CD8-positive, alpha-beta memory T cell (primary cell): ENCODE measurements at places on chromosomes 6 and 20.

DNA sequence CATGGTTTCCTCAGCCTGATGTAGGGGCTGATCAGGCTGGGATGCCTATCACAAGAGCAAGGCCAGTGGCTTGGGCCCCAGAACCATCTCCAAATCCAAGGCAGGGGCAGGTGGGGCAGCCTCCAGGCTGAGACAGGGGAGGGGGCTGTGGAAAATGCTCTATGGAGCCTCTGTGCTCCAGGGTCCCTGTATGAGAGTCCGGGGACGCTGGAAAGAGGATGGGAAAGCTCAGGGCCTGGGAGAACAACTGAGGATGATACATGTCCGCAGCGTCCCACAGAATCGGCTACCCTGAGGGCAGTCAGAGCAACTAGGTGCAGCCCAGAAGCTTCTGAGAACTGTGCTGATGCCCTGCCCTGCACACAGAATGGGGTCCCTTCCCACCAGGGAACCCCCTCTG, 43.4 kb downstream of the CPXM1 start:
- peaks cover 15% of the 10 kb centered on the region for H3K4me1 ChIP-seq
- no peak for DNase-seq
- peaks cover 4% of the 10 kb centered on the region for H3K27me3 ChIP-seq
- no peak overlapping the region for H3K4me3 ChIP-seq
- no peak overlapping the region for H3K27ac ChIP-seq
- no peaks in the 10 kb centered on the region for H3K36me3 ChIP-seq

DNA sequence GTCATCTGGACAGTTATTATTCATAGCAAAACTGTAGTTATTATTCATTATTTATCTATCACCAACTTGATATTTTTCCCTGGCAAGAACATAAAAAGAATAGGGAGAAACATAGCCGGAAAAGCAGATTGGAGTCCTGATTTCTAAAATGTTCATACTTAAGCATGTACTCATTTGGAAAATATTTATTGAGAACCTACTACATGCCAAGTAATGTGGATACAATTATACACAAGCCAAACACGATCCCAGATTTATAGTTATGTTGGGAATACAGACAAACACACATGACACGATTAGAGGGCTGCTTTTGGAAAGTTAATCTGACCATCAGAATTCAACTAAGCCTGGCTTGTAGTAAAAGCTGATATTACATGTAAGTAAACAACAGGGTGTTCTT, 30.7 kb downstream of the ARHGAP18 start:
- peak overlapping the region; percentile 21 for H3K27ac ChIP-seq
- no peaks in the 10 kb centered on the region for H3K36me3 ChIP-seq
- H3K4me1 ChIP-seq, result peaks cover 10% of the 10 kb centered on the region
- no peaks in the 10 kb centered on the region for H3K27me3 ChIP-seq

DNA sequence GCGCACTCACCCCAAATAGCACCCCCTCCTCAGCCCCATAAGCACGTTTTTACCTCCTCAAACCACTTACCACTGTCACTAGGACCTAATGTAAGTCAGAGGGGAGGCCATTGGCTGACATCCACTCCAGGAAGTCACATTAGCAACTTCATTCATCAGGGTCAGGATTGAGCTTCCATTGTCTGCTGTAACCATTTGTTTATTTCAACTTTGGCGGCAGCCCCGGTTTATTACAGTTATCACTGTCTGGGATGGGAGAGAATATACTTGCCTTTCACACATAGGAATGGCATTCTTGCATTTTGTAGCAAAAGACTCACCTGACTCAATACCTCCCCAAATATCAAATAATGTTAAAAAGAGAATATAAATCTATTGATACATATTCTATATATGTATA, 38.3 kb downstream of the MAFB start:
- no peak overlapping the region for H3K27ac ChIP-seq
- no peaks in the 10 kb centered on the region for H3K36me3 ChIP-seq
- H3K4me3 ChIP-seq, result no peak overlapping the region

- H3K27ac ChIP-seq, result no peak overlapping the region
- peaks cover 45% of the 10 kb centered on the region for H3K36me3 ChIP-seq
- no peaks in the 10 kb centered on the region for H3K27me3 ChIP-seq
- H3K4me1 ChIP-seq, result no peaks in the 10 kb centered on the region
Observed at GRCh38 chr6:158622545-158623190, 21.9 kb downstream of the DYNLT1 start.

- no peaks in the 10 kb centered on the region for H3K27me3 ChIP-seq
- no peak overlapping the region for H3K4me3 ChIP-seq
- H3K27ac ChIP-seq, result no peak overlapping the region
- no peaks in the 10 kb centered on the region for H3K36me3 ChIP-seq
- no peak for DNase-seq
Observed at GRCh38 chr6:52546678-52547077, 30.2 kb downstream of the TRAM2 start.

DNA sequence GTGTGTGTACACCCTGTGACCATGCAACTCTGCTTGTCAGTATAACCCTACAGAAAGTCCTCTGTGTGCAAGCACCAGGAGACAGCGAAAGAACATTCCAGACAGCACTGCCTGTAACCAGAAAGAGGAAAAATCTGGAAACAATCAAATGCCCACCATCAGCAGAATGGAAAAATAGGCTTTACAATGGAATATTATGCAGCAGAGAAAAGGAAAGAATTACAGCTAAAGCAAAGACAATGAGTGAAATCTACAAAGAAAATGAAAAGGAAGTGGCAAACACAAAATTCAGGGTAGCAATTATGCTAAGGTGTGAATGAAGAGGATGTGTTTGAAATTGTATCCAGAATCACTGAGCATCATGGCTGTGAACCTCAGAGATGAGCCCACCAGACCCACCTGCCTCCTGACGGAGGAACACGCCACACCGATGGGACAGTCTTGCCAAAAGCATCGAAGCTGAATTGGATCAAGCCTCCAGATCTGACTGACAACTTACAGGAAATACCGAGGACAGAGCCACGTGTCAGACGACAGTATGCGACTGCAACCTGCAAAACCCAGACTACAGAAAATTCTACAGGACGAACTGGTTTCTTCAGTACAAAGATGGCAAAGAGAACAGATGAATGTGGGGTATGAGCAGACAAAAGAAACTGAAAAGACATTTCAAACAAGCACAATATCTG, 133.2 kb downstream of the NFATC2 start:
- DNase-seq, result no peak
- peaks cover 13% of the 10 kb centered on the region for H3K36me3 ChIP-seq
- H3K27me3 ChIP-seq, result no peaks in the 10 kb centered on the region
- H3K27ac ChIP-seq, result peak overlapping the region; percentile 26
- peaks cover 81% of the 10 kb centered on the region for H3K4me1 ChIP-seq

DNA sequence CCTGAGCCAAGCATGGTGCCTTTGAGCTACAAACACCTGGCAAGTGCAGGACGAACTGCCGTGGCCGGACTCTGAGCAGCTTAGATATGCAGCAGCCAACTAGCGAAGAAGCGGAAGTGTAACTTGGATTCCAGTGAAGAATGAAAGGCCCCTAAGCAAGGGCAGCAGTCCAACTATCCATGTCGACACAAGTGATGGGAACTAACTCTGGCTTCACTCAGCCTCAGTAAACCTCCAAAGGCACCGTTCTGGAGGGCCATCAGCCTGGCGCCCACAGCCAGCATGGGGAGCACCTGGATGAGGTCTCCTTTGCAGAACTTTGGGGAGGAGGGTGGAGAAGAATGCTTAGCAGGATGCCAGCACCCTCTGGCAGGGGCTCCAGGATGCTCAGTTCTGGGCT, 78.4 kb upstream of the MLN start:
- H3K27ac ChIP-seq, result no peak overlapping the region
- H3K27me3 ChIP-seq, result no peaks in the 10 kb centered on the region
- no peaks in the 10 kb centered on the region for H3K36me3 ChIP-seq
- H3K4me1 ChIP-seq, result peaks cover 5% of the 10 kb centered on the region

DNA sequence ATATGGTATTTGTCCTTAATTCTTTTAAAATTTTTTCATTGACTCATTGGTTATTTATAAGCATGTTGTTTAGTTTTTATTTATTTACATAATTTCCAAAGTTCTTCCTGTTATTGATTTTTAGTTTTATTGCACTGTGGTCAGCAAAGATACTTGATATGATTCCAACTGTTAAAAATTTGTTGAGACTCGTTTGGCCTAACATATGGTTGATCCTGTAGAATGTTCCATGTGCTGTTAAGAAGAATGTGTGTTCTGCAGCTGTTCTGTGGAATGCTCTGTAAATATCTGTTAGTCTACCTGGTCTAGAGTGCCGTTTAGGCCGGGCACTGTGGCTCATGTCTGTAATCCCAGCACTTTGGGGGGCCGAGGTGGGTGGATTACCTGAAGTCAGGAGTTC, 197.7 kb downstream of the CD109 start:
- H3K4me1 ChIP-seq, result no peaks in the 10 kb centered on the region
- H3K27ac ChIP-seq, result no peak overlapping the region
- DNase-seq, result no peak

DNA sequence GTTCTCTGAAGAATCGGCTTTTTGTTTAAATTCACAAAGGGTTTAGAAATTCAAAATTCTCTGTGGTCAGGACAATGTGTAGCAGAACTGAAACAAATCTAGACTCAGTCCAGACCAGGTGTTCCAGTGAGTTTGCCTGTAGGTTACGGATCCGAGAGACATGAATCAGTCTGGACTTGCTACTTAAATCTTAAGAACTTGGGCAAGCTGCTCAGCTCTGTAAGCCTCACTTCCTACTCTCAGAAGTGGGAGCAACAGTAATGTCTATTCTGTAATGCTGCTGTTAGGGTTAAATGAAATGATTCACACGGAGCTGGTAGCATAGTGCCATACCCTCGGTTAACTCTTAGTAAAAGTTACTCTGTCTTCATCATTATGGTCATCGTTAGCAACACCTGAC, 37.7 kb downstream of the HECA start:
- H3K27me3 ChIP-seq, result no peaks in the 10 kb centered on the region
- H3K36me3 ChIP-seq, result peaks cover 10% of the 10 kb centered on the region
- H3K4me1 ChIP-seq, result peaks cover 95% of the 10 kb centered on the region
- H3K27ac ChIP-seq, result no peak overlapping the region
- H3K4me3 ChIP-seq, result no peak overlapping the region

- no peak overlapping the region for H3K27ac ChIP-seq
- H3K4me3 ChIP-seq, result no peak overlapping the region
- H3K4me1 ChIP-seq, result peaks cover 12% of the 10 kb centered on the region
- no peak for DNase-seq
- H3K36me3 ChIP-seq, result no peaks in the 10 kb centered on the region
- no peaks in the 10 kb centered on the region for H3K27me3 ChIP-seq
Observed at GRCh38 chr6:45305546-45305945, 22.6 kb upstream of the RUNX2 start.

DNA sequence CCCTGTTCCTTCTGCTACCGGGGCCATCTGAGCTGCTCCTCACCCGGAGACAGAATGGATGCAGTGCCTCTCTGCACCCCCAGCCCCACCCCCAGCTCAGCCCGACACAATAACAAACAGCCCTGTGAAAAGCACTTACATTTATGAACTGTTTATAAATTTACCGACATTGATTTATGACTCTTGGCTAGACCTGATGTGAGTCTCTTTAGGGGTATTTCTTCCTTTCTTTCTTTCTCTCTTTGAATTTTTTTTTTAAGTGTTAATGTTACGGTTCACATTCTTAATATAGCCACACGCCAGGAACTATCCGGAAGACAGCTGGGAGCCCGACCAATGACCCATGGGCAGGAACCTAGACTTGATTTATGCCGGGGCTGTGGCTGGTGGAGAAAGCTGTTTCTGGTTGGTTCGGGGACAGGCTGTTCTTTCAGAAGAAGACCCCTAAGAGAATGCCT, 266.3 kb downstream of the CDC5L start:
- H3K36me3 ChIP-seq, result no peaks in the 10 kb centered on the region
- H3K4me3 ChIP-seq, result no peak overlapping the region
- no peak for DNase-seq
- no peaks in the 10 kb centered on the region for H3K27me3 ChIP-seq

DNA sequence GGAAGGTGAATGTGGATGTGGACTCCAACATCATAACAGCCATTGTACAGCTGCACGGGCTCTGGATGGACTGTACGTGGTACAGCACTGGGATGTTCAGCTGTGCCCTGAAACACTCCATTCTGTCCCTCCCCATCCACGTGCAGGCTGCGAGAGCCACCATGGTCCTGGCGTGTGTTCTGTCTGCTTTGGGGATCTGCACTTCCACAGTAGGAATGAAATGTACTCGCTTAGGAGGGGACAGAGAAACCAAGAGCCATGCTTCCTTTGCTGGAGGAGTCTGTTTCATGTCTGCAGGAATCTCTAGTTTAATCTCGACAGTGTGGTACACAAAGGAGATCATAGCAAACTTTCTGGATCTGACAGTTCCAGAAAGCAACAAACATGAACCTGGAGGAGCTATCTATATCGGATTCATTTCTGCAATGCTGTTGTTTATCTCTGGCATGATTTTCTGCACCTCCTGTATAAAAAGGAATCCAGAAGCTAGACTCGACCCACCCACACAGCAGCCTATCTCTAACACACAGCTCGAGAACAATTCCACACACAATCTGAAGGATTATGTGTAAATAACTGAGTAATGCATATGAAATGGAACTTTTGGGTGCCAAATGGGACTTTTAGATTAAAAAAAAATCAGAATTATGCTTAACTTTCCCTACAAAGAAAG, 12.1 kb downstream of the CLDN20 start:
- no peak for DNase-seq
- no peaks in the 10 kb centered on the region for H3K4me1 ChIP-seq
- H3K4me3 ChIP-seq, result no peak overlapping the region
- H3K36me3 ChIP-seq, result peaks cover 7% of the 10 kb centered on the region
- no peak overlapping the region for H3K27ac ChIP-seq

DNA sequence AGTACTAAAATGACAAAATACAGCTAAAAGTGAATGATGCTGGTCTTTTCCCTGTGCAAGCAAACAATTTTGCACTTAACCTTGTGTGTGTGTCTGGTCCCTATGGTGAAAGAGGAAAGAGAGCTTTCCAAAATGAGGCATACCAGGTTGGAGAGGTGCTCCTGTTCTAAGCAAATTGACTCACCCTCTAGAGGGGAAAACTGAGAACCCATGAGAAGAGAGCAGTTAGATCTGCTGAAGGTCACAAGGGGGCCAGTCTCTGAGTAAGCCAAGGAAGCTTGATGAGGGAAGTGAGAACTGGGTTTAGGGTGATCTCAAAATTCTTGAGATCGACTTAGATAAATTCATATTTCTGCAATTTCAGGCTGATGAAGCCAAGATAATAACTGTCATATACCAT, 157.5 kb upstream of the TBX18 start:
- DNase-seq, result no peak
- no peak overlapping the region for H3K27ac ChIP-seq
- H3K27me3 ChIP-seq, result no peaks in the 10 kb centered on the region
- H3K4me1 ChIP-seq, result no peaks in the 10 kb centered on the region
